ENCODE measurements at places on chromosomes 5 and 9.

DNA sequence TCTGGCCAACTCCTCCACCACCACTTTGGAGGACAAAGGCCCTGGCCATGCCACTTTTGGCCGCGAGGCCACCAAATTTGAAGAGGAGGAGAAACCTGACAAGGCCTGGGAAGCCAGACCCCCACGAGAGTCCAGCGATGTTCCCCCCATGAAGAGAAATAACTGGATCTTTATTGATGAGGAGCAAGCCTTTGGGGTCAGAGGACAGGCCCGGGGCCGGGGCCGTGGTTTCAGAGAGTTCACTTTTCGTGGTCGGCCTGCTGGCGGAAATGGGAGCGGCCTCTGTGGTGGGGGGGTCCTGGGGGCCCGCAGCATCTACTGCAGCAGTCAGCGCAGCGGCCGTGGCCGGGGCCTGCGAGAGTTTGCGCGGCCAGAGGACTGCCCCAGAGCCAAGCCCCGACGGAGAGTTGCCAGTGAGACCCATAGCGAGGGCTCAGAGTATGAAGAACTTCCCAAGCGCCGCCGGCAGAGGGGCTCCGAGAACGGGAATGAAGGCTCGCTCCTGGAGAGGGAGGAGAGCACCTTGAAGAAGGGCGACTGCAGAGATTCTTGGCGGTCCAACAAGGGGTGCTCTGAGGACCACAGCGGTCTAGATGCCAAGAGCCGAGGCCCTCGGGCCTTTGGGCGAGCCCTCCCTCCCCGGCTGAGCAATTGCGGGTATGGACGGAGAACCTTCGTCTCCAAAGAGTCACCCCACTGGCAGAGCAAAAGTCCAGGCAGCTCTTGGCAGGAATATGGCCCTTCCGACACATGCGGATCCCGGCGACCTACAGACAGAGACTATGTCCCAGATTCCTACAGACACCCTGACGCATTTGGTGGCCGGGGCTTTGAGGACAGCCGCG, 27.4 kb upstream of the POMT1 start:
- DNase-seq, result peak; percentile 50

DNA sequence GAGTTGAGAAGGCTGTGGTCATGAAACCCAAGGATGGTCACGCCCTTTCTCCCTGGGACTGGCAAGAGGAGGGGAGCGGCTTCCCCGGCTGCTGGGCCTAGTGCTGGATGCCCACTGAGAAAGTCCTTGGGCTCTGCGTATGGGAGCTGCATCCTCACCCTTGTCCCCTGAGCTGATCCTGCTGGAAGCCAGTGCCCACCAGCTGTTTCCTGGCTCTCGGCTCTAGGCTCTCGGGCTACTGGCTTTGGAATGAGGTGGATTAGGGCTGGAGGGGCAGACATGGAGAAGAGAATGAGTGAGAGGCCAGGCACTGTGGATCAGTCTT, 149.3 kb upstream of the PPP1R26 start:
- peak; percentile 22 for DNase-seq

- no peak for DNase-seq
These were observed 1.7 kb downstream of the SNCB start for GRCh38 chr5:176628406-176629228.

GRCh38 chr5:139387611-139388197, 2.0 kb downstream of the MZB1 start:
- peak; percentile 60 for DNase-seq

DNA sequence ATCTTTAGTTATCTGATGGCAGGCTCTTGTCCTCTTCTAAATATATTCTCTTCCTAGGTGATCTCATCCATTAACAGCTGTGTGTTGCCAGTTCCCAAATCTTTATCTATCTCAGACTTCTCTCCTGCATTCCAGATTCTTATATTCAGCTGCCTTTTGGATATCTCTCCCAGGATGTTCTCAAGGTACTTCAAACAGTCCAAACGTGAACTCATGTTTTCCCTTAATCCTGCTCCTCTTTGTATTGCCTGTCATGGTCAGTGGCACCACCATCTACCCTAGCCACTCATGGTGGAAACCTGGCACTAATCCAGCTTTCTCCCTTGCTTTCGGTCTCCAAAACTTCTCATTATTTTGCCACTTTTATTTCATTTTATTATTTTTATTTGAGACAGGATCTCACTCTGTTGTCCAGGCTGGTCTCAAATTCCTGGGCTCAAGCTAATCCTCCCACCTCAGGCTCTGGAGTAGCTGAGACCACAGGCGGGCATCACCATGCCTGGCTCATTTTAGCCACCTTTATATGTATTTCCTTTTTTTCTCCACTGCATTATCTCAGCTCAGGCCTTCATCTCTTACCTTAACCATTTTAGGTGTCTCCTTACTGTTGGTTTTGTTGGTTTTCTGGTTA, 3.8 kb downstream of the ZFYVE16 start:
- DNase-seq, result no peak

- DNase-seq, result peak; percentile 94
These were observed at the start of gene PRRC2B for GRCh38 chr9:131393622-131394463. Gene PRRC2B, plus strand, starts transcription at chr9:131394086. Its CDS starts 36,059 bp downstream, at chr9:131430145.
